Stimulated activated CD4-positive, alpha-beta T cell treated with anti-CD3 and anti-CD28 coated beads, TNF-alpha, amount 100 ng/mL, for 1 hour (primary cell): ENCODE measurements at places on chromosomes 5 and 9.
A peak's percentile ranks its signal among the peaks of the same experiment; 100 is the strongest.

DNA sequence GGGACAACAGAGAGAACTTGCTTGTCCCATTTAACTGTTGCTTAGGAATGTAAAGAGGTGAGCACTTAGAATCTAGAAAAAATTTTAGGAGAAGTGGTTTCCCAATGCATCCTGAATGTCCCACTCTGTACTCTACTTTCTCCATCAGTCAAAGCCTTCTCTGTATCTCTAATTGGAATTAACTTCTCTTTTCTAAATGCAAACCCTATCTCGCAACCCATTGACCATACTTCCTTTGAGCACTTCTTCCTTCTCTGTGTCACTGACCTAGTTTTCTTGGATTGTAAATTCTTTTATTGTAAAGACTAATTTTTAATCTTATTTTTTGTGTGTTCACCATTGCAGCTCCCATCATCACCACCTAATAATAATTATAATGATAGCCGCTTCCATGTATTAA is 33.3 kb downstream of the ADRB2 start:
- DNase-seq: no peak

- DNase-seq: no peak
Measured at GRCh38 chr9:935348-935965, 41.0 kb upstream of the DMRT3 start.

GRCh38 chr5:5542654-5543053 is 120.2 kb downstream of the ICE1 start:
- no peak for DNase-seq

DNA sequence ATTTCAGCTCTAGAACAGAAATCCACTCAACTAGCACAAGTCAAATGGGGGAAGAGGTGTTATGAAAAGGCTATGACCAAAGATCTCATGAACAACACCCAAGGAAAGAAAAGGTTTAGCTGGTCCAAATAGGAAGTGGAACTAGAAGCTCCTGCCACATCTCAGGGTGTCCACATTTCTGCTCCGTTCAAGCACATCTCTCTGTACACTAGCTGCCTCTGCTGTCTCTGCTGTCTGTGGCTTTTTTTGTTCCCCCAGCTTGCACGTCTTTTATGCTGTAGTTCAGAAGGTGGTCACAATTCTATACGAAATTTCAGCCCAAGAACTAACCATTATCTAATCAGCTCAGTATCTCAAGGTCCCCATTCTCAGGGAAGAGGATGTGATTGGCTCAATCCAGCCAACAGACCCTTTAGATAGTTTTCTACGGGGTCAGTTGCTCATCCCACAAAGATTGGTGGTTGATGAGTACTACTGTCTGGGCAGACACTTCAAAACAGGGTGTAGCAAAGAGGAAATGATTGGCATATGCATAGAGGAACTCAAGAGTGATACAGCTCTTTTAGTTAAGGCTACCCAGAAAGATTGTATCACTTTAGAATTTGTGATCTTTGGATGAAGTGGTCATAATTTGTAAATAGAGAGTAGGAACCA is 44.0 kb downstream of the FANCC start:
- DNase-seq: no peak

GRCh38 chr5:44089424-44090144 is 299.6 kb downstream of the FGF10 start:
- no peak for DNase-seq

GRCh38 chr5:133247881-133248624 is 196.2 kb downstream of the HSPA4 start:
- no peak for DNase-seq

- no peak for DNase-seq
Measured at GRCh38 chr5:120769312-120769872, 305.3 kb downstream of the PRR16 start.

GRCh38 chr5:113660706-113661250 is 147.3 kb downstream of the YTHDC2 start:
- no peak for DNase-seq

- DNase-seq: no peak
Measured at GRCh38 chr9:109311286-109311685, 9.6 kb downstream of the EPB41L4B start.

- DNase-seq: no peak
Measured at GRCh38 chr5:39216631-39217030, 2.7 kb downstream of the FYB1 start.

DNA sequence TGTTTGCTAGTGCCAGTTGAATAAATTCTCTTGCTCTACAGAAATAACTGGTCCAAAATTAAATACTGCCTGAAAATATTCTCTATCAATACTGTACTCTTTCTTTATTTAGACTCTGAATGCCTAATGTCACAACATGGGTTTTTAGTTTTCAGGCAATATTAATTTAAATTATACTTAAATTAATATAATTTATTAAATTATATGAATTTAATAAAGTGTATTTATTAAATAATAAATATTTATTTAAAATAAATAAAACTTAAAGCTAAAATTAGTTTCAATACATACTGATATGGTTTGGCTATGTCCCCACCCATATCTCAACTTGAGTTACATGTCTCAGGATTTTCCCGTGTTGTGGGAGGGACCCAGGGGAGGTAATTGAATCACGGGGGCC is 146.0 kb downstream of the PRR16 start:
- no peak for DNase-seq

DNA sequence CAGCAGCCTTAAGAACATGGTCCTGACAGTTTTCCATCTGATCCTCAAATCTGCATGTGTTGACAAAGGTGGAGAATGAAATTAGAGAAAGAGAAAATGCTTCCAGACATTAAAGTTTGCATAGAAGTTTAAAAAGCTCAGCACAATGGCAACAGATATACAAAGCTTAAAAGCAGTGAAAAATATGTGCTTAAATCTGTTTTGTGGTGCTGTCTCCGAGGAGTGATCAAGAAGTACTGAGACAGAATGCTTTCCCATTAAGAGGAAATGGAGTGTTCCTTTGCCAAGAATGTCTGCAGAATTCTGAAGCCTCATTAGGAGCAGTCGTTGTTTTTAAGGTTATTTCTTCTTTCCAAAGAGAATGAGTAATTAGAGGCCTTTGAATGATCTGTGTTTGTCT is 131.4 kb downstream of the MCTP1 start:
- DNase-seq: no peak

GRCh38 chr9:38339087-38339486 is 53.4 kb upstream of the ALDH1B1 start:
- no peak for DNase-seq

DNA sequence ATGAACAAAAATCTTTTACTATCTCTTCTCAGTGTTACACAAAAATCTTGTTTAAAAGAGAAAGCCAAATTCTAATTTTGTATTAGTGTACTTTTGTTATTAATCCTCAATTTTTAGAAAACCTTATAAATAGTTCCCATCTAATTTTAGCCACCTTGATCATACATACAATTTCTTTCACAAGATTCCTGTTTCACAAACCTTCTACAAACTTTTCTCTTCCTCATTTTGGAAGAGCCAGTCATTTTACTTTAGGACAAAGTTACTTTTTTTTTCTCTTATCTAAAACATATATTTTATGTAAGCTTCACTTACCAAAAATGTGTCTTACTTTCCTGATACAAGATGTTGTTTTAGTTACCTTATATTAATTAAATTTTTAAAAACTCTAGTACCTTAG is 161.3 kb downstream of the YIPF5 start:
- DNase-seq: no peak

DNA sequence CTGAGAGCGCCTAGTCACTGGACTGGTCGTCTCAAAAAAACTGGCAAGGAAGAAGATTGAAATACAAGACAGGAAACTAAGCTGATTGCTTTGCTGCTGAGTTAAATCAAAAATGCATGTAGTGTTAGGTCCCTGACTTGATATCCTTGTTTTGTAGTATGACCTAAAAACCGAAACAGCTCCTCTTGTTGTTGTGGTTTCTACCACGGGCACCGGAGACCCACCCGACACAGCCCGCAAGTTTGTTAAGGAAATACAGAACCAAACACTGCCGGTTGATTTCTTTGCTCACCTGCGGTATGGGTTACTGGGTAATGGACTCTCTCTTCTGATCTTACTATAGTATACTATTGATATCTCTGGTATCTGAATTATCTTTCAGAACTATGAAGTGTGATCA is 4.3 kb downstream of the MTRR start:
- no peak for DNase-seq

- DNase-seq: no peak
Measured at GRCh38 chr5:16588434-16589214, 28.2 kb downstream of the RETREG1 start.

DNA sequence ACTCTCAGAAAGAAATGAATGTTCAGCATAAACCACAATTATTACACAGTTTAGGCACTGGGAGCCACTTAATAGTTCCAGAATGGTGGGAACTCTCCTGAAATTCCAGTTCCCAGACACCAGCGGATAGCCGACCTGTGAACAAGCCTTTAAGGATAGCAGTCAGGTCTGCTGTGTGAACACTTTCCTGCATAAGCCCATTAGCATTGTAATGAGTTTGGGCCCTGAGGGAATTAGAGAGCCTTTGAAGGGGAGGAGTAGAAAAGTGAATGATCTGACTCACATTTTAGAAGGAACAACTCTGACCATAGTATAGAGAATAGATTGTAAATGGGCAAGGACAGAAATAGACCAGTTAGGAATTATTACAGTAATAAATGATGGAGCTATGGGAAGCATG is 189.1 kb downstream of the ADGRV1 start:
- DNase-seq: no peak

DNA sequence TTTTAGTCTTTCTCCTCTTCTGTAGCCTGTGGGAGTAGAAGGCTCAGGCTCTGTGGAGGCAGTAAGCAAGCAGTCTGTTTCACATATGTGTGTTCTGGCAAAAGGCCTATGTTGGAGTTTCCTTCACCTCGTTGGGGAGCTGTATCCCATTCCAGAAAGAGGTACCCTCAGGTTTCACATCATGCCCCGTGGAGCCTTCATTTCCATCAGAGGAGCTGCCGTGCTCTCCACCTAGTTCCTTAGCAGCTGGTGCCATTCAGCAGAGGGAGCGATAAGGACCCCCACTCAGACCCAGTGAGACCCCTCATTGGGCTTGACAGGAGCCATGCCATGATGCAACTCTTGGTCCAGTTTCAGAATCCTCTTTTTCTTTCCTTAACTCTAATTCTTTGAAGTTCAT is 50.6 kb upstream of the ANGPTL2 start:
- DNase-seq: no peak

DNA sequence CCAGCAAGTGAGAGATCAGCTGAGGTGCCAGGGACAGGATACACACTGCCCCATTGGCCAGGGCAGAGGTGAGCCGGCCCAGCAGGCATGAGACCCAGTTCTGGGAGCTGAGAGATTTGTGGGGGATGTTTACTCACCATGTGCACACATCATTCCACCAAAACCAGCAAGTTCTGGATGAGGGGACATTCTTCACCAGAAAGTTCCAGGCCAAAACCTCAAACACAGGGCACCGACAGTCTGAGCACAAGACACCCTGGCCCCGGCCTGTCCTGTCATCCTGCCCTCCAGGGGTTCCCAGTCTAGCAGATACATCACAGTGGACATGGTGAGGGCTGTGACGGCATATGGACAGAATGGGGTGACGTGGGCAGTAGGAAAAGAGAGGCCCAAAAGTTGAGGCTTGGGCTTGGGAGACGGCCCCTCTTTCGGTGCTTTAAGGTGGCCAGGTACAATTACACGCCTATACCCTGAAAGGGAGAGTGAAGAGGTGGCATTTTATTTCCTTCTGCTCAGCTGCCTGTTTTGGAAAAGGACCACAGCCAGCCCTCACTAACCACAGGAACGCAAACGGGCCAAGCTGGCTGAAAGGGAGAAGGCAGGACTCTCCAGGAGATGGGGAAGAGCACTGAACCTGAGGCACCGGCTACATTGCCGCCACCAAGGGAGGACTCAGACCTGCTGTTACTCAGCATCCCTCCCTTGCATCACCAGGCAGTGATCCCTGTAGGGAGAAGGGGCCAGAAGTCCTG is 64.0 kb downstream of the SHB start:
- no peak for DNase-seq

- DNase-seq: no peak
Measured at GRCh38 chr5:61301341-61302199, 30.5 kb upstream of the ZSWIM6 start.

GRCh38 chr5:176542596-176543427 is 5.6 kb upstream of the RNF44 start:
- peak; percentile 24 for DNase-seq

DNA sequence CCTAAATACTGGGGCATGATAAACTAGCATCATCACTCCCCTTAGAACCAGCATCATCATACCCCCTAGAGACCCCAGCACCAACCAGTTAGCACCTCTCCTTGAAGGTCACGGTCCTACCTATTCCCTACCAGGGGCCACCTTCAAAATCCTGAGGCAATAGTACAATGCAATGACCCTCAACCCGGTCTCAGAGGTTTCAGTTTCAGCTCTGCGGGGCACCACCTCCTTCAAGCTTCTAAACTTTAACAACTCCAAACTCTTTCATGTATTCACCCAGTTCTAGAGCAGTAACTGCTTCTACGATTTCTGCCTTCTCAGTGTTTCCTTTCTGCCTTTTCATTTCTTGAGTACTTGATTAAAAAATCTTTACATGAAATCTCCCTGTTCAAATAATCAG is 130.1 kb upstream of the EPB41L4A start:
- no peak for DNase-seq

GRCh38 chr9:112038017-112038408 is 137.1 kb downstream of the SUSD1 start:
- DNase-seq: no peak

DNA sequence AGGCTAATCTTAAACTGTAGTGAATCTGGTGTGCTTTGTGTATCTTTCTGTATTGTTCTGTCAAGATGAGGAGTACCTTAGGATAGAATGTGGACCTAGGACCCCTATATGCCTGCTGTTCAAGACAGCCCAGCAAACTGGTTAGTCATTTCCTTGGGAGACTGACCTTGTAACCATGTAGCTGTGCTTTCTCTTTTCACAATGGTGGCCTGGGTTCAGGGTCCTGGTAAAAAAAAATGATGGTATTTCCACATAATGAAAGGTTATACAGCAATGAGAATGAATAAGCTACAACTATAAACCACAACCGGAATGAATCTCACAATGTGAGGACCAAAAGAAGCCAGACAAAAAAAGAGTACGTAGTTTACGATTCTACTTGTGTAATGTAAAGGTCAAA is 36.4 kb upstream of the F2RL1 start:
- DNase-seq: no peak

DNA sequence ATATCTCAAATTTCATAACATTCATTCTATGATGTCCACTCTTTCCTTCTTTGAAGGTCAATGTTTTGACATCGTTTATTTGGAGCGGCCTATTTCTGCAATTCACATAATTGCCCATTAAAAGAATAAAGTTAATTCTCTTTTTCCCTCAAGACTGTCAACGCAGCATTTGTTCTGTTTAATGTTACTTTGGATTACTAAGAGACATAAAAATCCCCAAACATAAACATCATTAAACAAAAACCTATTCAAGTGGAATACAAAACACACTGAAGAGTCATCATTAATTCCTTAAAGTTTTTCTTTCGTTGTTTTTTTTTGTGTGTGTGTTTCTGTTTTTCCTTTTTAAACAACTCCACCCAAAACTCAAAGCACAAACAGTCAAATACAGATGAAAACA is 151.1 kb downstream of the TRPM6 start:
- DNase-seq: no peak

GRCh38 chr5:79526928-79527327 is 13.0 kb upstream of the HOMER1 start:
- no peak for DNase-seq

GRCh38 chr5:43065387-43065947 is 25.3 kb upstream of the ANXA2R start:
- DNase-seq: no peak
